ENCODE measurements at places on chromosomes 6 and 20.

DNA sequence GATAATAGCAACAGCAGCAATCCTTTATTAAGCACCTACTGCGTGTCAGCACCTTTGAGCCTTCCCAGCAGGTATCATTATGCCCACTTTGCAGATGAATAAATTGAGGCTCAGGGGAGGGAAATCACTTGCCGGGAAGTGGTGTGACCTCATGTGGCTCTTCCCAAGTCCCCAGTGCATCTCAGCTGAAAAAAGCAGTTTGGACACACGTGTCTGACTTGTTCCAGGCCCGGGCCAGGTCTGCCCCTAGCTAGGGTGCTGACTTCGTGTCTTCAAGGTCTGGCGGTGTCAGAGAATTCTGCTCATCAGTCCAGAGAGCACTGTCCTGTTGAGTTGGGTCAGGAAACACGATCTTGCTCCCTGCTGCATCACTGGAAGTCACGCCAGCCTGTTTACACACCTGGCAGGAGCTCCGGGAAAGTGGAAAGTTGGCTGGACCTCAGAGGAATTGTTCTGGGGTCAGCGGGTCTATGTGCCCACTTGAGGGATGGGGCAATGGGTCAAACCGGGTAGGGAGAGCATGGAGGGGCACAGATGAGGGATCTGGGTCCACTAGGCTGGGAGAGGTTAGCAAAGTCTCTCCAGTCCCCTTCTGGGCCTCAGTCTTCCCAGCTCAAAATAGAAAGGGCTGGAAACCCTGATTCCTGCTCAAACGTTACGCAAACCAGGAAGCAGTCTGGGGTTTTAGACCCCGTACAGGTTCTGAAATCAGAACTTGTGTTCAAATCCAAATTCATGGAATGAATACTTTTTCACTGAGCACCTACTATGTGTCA is 10.5 kb downstream of the SLC13A3 start:
- DNase-seq = no peak

- DNase-seq = no peak
Measured at GRCh38 chr20:61736751-61737310, 328.9 kb downstream of the TAF4 start.

GRCh38 chr6:52712136-52712535 is 41.2 kb downstream of the TMEM14A start:
- DNase-seq = no peak

GRCh38 chr20:9577397-9577796 is 63.0 kb downstream of the LAMP5 start:
- DNase-seq = no peak

DNA sequence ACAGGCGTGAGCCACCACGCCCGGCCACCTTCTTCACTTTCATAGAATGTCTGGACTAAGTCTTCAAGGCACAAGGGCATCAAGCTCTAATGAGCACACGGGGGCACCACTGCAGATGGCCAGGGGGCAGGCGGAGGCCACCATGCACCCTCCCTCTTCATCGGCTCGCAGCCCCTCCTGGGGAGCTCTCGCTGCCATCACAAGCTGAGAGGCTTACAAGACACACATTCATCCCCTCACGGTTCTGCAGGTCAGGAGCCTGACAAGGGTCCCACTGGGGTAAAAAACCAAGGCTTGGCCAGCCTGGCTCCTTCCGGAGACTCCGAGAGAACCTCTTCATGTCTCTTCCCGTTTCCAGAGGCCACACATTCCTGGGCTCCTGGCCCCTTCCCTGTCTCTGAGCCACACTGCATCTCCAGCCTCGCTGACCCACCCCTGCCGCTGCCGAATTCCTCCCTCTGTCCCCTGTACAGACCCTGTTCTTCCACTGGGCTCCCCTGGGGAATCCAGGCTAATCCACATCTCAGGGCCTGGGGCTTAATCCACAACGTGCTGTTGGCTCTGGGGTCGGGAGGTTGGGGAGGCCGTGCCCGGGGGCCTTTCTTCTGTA is 19.8 kb downstream of the DLL1 start:
- no peak for DNase-seq

DNA sequence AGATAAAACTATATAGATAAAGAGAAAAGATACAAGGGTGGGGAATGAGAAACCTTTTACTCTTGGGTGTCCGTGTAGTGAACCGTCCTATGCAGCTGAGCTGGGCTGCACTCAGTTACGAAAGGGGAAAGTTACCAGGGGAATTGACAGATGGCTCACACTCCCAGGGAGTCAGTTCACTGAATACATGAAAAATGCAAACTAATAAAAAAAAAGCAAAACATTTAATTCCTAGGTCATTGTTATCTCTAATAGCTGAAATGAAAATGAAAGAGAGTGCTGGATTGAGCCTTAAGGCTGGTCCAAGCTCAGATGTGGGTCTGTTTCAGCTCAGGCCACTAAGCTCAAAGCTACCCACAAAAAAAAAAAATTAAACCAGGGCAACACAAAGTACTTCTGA is 138.0 kb downstream of the THBS2 start:
- no peak for DNase-seq

GRCh38 chr6:55047451-55048044 is 126.8 kb upstream of the HCRTR2 start:
- no peak for DNase-seq

GRCh38 chr20:63940071-63940471 is 16.1 kb downstream of the UCKL1 start:
- no peak for DNase-seq

All from RWPE1 (cell line).